ENCODE measurements at places on chromosomes 4 and X.

GRCh38 chrX:136220951-136221350, 30.2 kb downstream of the MAP7D3 start:
- DNase-seq: no peak

GRCh38 chrX:11375614-11376119, 82.5 kb downstream of the AMELX start:
- DNase-seq: no peak

GRCh38 chr4:146051728-146052391, 113.2 kb upstream of the ZNF827 start:
- no peak for DNase-seq

DNA sequence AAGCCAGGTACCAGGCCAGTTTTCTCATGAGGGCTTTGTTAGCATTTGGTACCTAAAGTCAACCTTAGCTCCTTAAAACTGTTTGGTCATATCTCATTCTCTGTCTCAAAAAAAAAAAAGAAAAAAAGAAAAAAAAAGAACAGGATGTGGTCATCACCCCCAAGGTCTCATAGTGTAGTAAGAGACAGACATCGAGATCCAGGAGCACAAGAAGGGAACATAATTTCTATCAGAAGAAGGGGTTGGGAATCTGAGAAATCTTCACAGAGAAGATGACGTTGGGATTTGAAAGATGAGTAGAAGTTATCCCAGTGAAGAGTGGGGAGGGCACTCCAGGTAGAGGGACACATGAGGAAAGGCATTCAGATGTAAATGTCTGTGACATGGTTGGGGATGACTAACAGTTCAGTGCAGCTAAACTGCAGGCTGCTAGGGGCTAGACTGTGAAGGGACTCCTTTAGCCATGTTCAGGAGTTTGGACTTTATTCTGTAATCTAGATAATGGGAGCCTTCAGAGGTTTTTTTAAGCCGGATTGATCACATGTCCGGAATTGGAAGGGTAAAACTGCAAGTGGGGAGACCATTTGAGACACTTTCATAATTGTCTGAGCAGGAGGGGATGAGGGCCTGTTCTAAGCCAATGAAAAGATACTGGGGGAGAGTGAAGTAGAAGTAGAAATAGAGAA, 26.9 kb upstream of the GJB1 start:
- DNase-seq: no peak

Data from T47D (cell line).